ENCODE measurements at places on chromosomes 1 and 21. TPM values are rescaled to one million over a fixed set of nuclear protein-coding genes. Genes with fewer than 3 reads are reported as not detected.

GRCh38 chr1:174815474-174815908 lies 184.3 kb upstream of the CACYBP start:
- no peak for DNase-seq

DNA sequence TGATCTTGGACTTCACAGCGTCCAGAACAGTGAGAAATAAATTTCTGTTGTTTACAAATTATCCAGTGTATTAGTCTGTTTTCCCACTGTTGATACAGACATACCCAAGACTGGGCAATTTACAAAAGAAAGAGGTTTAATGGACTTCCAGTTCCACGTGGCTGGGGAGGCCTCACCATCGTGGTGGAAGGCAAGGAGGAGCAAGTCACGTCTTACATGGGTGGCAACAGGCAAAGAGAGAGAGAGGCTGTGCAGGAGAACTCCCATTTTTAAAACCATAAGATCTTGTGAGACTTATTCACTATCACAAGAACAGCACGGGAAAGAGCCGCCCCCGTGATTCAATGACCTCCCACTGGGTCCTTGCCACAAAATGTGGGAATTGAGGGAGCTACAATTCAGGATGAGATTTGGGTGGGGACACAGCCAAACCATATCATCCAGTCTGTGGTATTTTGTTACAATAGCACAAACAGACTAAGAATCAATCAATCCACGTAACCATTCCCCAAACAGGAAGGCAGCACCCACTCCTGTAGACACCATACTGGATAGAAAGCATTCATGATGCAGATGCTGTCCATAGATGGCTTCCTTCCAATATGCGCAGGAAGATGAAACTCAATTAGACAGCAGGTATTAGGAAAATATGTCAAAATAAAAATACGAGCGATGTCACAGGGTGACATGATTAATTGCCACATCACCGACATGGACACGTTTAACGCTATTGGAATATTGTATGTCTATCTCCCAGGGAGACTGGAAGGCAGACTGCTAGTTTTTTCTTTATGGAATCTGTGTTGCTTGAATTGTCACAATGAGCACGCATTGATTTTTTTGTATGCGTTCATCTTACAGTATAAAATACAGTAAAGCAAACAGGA lies 22.8 kb downstream of the ECE1 start:
- DNase-seq = no peak

DNA sequence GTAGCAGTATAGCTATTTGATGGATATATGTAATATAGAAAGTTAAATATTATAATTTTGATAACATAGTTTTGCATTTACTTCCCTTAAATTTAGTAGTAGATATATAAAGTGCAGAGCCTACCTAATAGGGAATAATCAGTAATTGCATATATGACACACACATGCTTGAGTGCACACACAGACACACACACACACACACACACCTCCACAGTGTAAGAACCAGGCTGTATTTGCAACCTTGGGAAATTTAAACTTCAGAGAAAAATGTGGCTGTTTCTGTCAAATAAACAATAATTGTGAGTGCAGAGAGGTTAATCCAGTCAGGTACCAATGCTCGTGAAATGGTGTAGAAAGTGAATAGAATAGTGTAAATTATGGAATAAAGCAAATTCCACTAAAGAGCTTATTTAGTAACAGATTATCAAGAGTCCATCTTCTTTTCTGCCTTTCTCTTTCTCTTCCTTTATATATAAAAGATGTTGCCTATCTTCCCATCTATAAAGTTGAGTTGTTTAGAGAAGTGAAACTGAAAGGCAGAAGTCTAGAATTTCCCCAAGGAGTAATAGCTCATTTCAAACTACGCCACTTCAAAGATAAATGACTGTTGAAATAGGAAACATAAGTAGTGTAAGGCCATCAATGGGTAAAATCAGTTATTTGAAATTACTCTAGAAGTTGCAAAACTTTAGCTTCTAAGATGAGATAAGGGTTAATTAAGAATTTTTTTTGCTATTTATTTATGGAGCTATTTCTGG lies 273.7 kb downstream of the SRGAP2C start:
- DNase-seq = no peak

DNA sequence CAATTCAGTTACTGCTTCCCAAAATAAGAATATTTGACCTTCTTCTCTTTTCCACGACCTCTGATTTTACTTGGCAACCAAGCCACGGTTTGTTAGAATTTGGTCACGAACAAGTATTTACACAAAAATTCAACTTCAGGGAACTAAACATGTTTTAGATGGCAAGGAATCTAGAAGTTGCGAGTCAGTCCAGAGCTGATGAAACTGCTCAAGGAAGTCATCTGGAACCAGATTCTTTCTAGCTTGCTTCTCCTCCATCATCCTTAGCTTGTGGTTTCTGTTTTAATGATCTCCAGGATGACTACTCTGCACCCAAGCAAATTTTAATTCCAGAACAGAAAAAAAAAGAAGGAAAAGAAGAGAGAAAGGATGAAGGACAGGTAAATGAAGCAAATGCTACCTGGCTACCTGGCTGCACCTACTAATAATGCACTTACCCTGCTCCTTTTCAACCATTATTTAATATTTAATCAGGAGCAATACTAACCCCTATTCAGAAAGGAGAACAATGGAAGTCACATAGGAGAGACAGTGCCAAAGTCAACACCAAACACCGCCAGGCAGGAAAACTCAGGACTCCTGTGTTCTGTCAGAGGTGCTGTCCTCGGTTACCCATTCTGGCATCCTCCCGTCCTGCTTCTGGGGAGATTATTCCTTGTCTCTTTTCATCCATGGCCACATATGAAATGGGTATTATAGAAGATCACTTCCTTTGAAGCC lies 54.2 kb upstream of the RGS7 start:
- peak; percentile 32 for DNase-seq

- DNase-seq = no peak
Observed at GRCh38 chr1:222909586-222909985, 94.7 kb downstream of the DISP1 start.

DNA sequence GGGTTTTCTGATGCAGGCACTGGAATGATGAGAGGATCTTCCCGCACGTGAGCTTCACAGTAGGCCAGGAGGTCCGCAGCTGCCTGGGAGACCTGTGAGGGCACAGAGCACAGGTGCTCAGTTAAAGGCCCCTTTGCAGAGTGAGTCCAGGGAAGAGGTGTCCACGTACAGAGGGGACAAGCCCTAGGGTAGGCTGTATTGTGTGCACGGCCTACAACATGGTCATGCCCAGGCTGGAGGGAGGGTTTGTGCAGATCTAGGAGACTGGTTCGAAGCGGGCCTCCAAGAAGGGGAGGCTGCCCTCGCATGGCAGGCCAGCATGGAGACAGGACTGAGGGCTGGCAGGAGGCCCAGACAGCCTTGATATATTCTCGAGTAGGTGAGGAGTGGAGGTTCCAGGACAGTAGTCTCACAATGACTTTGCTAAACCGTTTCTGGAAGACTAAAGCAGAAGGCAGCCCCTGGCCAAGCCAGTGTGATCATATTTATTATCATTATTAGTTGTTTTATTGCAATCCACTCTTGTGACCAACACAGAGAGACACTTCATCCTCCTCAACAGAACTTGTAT lies 48.0 kb upstream of the B3GALNT2 start:
- DNase-seq = no peak

DNA sequence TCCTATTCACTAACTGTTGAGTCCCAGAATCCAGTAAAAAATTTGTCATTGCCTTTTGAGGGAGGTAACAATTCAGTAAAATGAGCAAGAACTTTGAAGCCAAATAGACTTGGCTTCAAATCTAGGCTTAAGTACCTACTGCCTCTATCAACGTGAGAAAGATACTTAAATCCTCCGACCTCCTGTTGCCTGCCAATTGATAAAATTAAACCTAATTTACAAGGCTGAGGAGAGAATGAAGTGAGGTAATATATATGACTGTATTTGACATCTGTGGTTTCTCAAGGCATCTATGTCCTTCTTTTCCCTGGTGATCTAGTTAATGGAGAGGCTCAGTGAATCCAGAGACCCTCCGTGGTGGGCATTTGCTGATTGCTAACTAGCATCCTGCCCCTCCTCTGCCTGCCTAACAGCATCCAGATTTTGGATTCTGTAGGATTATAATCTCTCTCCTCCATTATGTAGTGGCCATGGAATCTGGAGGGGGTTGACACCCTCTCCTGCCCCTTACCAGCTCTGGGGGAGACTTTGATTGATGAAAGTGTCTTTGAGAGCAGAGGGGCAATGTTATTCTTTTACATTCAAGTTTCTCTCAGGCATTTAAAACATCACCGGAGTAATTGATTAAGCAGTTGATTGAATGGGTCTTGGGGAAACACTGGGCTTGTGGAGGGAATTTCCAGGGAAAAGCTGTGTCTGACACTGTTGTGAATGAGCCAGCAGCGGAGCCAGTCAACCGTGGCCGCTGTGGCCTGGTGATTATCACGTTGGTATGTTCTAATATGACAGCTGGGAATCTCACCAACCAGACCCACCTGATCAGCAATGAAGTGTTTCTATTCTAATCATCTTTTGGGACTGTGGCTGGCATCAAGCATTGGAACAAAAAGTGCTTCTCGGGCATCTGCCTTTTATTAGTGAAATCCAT lies 140.7 kb upstream of the FAM78B start:
- peak; percentile 52 for DNase-seq

GRCh38 chr1:206029484-206029883 lies 5.8 kb upstream of the CTSE start:
- DNase-seq = peak; percentile 64

Gene S100A3
- total RNA-seq = 10.2 TPM

Gene GBP6
- total RNA-seq = 0.65 TPM

Gene GPR153
- 6.4 TPM for total RNA-seq

Gene DMBX1
- not detected for total RNA-seq
